ENCODE measurements at places on chromosomes 1 and 21. TPM values are rescaled to one million over a fixed set of nuclear protein-coding genes. Genes with fewer than 3 reads are reported as not detected.
A peak's percentile ranks its signal among the peaks of the same experiment; 100 is the strongest.

DNA sequence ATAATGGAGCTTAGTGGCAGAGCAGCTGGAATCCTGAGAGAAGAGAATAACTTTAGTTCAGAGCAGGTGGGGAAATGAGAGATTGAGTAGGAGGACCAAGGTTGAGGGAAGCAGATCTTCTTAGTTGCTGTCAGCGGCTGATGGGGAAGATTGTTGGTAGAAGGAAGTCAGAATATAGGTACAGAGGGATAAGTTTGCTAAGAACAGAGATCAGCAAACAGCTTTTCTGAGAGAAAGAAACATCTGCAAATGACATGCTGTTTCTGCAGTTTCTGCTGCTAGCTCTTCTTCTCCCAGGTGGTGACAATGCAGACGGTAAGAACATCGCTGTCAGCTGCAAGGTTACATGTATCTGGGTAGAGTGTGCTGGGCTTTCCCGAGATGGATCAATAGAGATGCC, at the start of gene CD1C:
CD1C (plus strand) TSS at position 113 of the 400 bp plus-strand sequence; CDS start at position 255, 142 bp downstream.
- no peak for DNase-seq
- H3K27ac ChIP-seq, result no peak within 1 kb of the TSS
- H3K4me1 ChIP-seq, result no peaks in the 10 kb centered on the region
- H3K4me3 ChIP-seq, result no peak within 1 kb of the TSS

DNA sequence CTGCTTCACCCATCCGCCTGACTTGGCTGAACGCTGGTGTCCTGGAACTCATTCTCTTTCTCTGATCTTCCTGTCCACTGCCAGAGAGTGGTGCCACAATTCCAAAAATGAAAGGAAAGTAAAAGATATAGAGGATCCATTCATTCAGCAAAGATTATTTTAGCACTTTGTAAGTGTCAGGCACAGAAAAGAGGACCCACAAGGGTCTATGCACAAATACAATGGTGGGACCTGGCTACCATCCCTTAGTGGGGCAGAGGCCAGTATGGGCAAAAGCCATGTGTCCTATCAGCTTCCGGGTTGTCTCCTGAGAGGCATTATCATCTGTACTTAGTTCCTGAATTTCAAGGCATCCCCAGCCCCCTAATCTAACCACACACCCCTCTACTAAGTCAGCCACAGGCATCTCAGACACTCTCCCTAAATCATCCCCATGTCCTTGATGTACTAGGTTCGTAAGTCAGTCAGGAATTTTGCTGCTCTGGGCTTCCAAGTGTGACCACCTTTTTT, 19.0 kb downstream of the SSR2 start:
- H3K36me3 ChIP-seq, result no peaks in the 10 kb centered on the region
- no peak overlapping the region for H3K4me3 ChIP-seq

- peaks cover 8% of the 10 kb centered on the region for H3K4me1 ChIP-seq
- no peaks in the 10 kb centered on the region for H3K36me3 ChIP-seq
- peak overlapping the region; percentile 73 for H3K27ac ChIP-seq
- H3K27me3 ChIP-seq, result no peaks in the 10 kb centered on the region
Measured at GRCh38 chr1:115976921-115977498, 697 bp downstream of the SLC22A15 start.

The IFNAR1 gene
- total RNA-seq, result 30.2 TPM

The PALMD gene
- total RNA-seq, result 35.3 TPM

The RAB25 gene
- total RNA-seq, result 68.6 TPM

The KRTAP7-1 gene
- total RNA-seq, result not detected

All from breast epithelium (tissue), 4 donors.